ENCODE measurements at places on chromosomes 1 and 21.

GRCh38 chr1:209766051-209766450 lies 10.2 kb downstream of the TRAF3IP3 start:
- DNase-seq: no peak

GRCh38 chr1:220976390-220976789 lies 97.1 kb downstream of the HLX start:
- DNase-seq: no peak

- no peak for DNase-seq
Measured at GRCh38 chr21:24045775-24046215, 1561.5 kb downstream of the MRPL39 start.

DNA sequence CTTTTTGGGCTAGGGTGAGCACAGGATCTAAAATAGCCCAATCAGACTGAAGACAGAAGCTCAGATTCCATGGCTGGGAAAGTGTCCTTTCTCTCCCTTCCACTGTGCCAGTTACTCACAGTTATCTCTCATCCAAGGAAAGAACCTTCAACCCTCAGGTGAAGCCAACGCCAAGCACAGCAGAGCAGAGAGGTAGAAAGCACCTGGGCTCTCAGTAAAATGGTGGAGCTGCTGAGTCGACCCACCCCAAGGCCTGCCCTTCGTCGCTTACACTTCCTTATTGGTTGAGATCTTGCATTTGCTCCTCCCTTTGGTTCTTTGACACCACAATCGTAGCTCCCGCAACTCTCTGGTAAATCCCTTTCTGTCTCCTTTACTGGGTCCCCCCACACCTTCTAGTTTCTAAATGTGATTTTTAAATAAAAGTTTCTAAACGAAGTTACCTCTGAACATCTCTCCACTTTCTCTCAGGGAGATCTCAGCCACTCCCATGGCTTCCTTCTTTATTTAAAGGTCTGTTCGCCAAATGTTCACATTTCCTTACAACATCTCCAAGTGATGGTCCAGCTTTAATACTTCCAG lies 27.5 kb upstream of the SLC30A1 start:
- no peak for DNase-seq

GRCh38 chr1:46606255-46606965 lies 2.3 kb upstream of the MKNK1 start:
- no peak for DNase-seq

DNA sequence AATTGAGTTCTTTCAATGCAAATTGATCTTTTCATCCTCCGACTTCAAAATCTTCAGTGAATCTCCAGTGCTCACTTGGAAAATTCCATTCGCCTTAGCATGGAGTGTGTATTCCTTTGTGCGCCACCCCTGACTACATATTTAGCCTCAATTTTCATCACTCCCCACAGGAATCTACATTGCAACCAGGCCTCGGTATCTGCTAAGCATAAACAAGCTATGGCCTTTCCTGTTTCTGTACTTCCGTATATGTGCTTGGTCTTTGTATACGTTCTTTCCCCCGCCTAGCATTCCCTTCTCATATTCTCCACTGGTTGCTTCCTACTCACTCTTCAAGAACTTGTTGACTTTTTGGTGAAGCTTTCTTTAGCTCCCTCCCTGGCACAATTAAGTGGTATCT lies 470.8 kb downstream of the LMO4 start:
- DNase-seq: no peak

- no peak for DNase-seq
Measured at GRCh38 chr1:208235982-208236761, 8.0 kb downstream of the PLXNA2 start.

DNA sequence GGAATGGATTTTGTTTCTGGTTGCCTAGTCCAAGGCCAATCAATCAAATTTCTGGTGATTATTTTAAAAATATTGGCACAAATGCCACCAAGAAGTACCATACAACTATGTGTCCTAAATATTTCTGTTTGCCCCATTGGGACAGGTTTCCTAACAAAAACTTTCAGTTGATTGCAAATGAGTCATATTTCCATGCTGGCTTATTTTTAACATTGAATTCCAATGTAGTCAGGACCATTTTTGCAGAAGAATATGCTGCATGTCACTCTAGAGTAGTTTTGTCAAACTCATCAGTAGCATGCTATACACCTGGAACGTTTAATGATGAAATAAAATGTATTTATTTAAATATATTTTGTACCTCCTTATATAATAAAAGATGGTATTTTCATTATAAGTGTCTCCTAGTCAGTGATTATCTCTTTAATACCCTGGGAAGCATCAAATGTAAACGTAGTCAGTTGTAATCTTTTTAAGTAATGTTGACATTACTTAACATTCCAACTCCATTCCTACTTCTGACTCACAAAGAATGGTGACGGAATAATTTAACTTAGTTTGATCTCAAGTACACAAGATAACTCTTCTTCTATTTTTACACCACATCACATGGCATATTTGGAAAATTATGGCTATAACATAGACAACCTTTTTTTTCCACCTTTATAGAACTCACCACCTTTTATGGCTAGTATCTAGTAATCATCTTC lies 39.0 kb upstream of the USH2A start:
- DNase-seq: no peak

GRCh38 chr1:247421074-247421473 lies 5.1 kb downstream of the NLRP3 start:
- DNase-seq: no peak

DNA sequence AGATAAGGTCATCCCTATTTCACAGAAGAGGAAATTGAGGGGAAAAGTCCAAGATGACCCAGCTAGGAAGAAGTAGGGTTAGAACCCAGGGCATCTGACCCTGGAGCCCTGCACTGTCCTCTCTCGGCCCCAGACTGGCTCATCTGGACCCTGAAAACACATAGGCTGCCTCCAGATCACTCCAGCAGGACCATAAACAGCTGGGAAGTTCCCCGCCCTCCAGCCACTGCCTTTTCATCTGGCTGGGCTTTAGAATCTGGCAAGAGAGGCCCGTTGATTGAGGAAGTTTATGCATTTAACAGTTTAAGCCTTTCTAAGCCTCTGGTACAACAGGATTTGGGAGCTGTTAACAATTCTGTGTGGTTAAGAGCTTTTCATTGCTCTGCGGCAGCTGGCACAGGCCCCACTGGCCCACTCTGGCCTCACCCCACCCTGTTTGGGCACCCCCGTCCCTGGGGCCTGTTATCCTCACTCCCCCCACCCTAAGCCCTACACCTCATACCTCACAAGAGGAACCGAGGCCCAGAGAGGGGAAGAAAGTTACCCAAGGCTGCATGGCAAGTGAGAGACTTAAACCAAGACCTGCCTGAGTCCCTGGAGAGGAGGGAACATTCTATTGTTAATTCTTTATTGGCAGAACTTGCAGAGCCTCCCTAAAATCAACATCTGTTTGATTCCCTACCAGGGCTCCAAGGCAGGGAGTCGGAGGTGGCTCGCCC lies 84.2 kb downstream of the EPHB2 start:
- no peak for DNase-seq

GRCh38 chr1:198124673-198125072 lies 32.1 kb upstream of the NEK7 start:
- no peak for DNase-seq

- no peak for DNase-seq
Measured at GRCh38 chr1:31548534-31548906, 27.8 kb upstream of the TINAGL1 start.

GRCh38 chr1:228873709-228874108 lies 138.4 kb downstream of the RHOU start:
- no peak for DNase-seq

GRCh38 chr1:8578132-8578877 lies 239.1 kb downstream of the RERE start:
- DNase-seq: no peak

GRCh38 chr1:214012418-214012817 lies 24.6 kb downstream of the PROX1 start:
- no peak for DNase-seq

- DNase-seq: no peak
Measured at GRCh38 chr21:31647650-31648049, 11.8 kb upstream of the SOD1 start.

GRCh38 chr1:178937695-178938094 lies 66.8 kb upstream of the ANGPTL1 start:
- DNase-seq: no peak

- DNase-seq: no peak
Measured at GRCh38 chr1:74895411-74895810, 162.5 kb downstream of the TYW3 start.

DNA sequence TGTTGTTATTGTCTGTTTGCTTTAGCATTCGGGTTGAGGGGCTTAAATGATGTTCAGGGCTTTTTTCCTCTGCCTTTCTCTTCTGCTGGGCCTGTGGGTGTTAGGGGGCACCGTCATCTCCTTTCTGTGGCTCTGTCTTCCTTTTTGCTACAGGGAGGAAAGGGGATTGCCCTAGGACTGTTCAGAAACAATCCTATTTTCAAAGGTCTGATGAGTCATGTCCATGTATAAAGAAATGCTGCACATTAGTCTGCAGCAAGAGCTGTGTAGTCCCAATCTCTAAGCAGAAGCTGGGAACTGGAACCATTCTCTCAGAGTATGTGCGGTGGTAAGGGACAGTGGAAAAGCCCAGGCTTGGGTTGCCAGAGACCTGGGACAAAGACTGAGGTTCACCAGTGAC lies 462.3 kb downstream of the OMA1 start:
- DNase-seq: no peak

GRCh38 chr21:45109831-45110492 lies 35.6 kb downstream of the ADARB1 start:
- DNase-seq: peak; percentile 30

GRCh38 chr1:114122941-114123618 lies 30.6 kb downstream of the SYT6 start:
- DNase-seq: no peak

GRCh38 chr1:109499661-109500536 lies 6.0 kb downstream of the CYB561D1 start:
- no peak for DNase-seq

- DNase-seq: no peak
Measured at GRCh38 chr1:20366463-20367115, 75.9 kb downstream of the VWA5B1 start.

GRCh38 chr21:45912611-45913417 lies 68.8 kb upstream of the COL6A1 start:
- DNase-seq: no peak

Data from NCI-H2107 (cell line).